ENCODE measurements at places on chromosomes 11 and 22.

- peak; percentile 68 for DNase-seq
These were observed 30.0 kb upstream of the PTPRJ start for GRCh38 chr11:47950396-47950795.

GRCh38 chr11:122453586-122453985, 201.9 kb upstream of the UBASH3B start:
- no peak for DNase-seq

DNA sequence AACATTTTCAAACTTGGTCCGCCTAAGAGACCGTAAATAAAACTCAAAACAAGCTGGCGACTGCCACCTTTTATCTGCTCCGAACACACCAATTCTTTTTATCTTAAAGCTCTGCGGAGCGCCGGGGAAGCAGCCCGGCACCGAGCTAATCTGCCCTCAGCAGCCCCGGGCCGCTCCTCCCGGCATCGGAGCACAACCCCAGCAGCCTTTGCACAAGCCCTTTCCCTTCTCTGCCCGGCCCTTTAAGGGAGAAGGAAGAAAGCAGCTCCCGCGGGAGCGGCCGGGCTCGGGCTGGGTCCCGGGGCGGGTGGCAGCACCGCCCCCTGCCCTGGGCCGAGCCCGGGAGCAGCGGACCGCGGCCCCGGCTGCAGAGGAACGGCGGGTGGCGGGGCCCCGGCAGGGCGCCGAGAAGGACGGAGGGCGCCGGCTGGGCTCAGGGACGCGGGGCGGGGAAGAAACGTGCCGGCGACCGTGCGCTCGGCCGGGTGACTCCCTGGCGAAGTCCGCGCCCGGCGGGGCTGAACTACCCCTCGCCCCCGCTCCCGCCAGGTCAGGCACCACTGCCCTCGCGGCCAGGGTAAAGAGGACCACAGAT, 133.6 kb upstream of the C11orf58 start:
- no peak for DNase-seq

DNA sequence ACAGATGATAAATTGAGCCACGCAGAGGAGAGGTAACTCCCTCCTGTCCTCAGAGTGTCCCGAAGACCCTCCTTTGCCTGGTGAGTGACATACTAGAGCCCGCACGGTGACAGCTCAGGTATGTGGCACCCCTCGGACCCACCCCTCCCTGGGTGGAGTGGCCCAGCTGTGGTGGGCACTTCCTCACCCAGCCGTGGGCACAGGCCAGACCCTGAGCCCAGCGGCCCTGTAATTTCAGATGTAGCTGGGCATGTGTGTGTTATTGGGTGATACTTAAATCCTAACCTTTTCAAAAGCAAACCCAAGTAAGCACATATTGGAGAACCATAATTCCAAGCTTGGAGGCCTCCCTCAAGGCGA, 93.2 kb downstream of the WNT7B start:
- DNase-seq = no peak

DNA sequence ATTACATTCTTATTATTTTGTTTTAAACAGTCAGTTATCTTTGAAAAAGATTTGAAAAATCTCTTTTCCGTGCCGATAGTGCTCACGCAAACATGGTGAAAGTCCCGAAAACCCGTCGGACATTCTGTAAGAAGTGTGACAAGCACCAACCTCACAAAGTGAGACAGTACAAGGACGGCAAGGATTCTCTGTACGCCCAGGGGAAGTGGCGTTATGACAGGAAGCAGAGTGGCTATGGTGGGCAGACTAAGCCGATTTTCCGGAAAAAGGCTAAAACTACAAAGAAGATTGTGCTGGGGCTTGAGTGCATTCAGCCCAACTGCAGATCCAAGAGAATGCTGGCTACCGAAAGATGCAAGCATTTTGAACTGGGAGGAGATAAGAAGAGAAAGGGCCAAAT, 28.7 kb upstream of the CTSD start:
- DNase-seq = no peak

- DNase-seq = no peak
These were observed 4.7 kb downstream of the UCP3 start for GRCh38 chr11:74004046-74004695.
